ENCODE measurements at places on chromosomes 1 and 21. TPM values are rescaled to one million over a fixed set of nuclear protein-coding genes. Genes with fewer than 3 reads are reported as not detected.

GRCh38 chr1:40386359-40386723, 12.8 kb downstream of the SMAP2 start:
- no peak for DNase-seq

The DOP1B gene
- total RNA-seq: 37.8 TPM

DNA sequence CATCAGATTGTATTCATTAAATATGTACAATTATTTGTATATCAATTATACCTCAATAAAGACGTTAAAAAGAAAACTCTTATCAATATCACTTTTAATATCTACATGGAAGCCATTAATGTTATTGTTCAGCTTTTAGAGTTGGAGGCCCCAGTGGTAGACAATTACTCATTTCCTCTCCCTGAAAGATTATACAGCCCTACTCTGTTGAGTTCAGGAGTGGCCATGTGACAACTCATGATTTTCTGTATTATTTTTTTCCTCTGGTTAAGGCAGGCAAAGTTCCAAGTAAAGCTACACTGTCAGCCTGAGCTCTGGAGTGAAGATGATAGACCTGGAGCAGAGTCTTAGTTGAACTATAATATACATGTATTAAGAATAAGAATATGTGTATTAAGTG, 247.9 kb upstream of the B3GALT2 start:
- no peak for DNase-seq

DNA sequence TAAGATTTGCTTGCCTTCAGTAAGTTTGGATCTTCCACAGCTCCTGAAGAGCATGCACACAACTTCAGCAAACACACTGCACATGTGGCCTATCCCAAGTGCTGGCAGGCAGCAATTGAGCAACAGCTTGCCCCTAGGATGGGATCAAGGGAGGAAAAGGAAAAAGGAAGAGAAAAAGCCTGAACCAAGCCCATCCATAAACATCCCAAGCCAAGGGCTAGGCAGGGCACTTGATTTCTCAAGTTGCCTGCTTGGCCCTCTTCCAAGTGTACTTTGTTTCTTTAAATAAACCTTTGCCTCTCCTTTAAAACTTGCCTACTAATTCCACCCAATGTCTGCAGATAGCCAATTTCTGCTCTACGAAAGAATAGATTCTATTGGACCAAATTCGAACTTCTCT, 49.0 kb upstream of the OLFM3 start:
- no peak for DNase-seq

The KIAA0040 gene
- total RNA-seq: not detected

The LRRIQ3 gene
- 0.20 TPM for total RNA-seq

The RPL5 gene
- total RNA-seq: 692 TPM

The ATG4C gene
- total RNA-seq: 8.7 TPM

All from glutamatergic neuron (in vitro differentiated cells).